Activated T-helper 1 cell treated with anti-CD3 and anti-CD28 coated beads, Interleukin-12 subunit alpha, Interleukin-12 subunit beta, Interleukin-2, Interleukin-4 antibody, amounts not matched to agents 30 ng/mL and 10 ng/mL and 1 ng/mL, durations not matched to agents 14 hours and 24 hours and 36 hours (primary cell): ENCODE measurements at places on chromosomes 3 and 15.

DNA sequence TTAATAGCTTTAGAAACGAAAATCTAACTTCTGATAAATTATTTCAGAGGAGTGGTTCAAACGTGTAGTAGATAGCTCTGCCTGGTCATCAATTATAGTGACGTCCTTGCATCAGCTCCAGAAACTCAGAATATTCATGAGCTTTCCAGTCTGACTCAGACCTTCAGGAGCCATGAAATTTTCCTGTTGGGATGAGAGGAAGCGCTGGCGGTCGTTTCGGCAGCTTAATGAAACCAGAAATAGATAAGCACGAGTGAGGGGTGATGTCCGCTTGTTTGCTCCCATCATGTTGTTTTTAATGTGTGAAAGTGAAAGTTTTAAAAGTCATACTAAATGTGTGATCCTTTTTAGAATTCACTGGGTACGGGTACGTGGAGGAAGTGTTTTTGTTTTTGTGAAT is 141.1 kb downstream of the PGPEP1L start:
- H3K4me1 ChIP-seq: peaks cover 21% of the 10 kb centered on the region
- peaks cover 2% of the 10 kb centered on the region for H3K27me3 ChIP-seq
- DNase-seq: no peak
- H3K27ac ChIP-seq: peak overlapping the region; percentile 89

DNA sequence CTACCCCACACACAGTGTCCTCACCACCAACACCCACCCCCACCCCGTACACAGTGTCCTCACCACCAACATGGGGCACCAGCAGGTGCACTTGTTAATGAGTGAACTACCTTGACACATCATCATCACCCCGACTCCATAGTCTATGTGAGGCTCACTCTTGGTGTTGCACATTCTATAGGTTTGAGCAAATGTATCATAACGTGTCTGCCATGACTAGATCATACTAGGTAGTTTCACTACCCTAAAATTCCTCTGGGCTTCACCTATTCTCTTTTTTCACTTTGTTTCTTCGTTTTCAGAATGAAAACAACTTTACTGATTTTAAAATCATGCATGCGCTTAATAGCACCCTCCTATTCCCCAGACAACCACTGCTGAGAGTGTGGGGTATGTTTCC is 102.6 kb upstream of the SLC6A6 start:
- H3K4me3 ChIP-seq: no peak overlapping the region
- no peak overlapping the region for H3K27ac ChIP-seq
- H3K27me3 ChIP-seq: peaks cover 4% of the 10 kb centered on the region
- H3K36me3 ChIP-seq: no peaks in the 10 kb centered on the region

- H3K4me3 ChIP-seq: no peak overlapping the region
- no peaks in the 10 kb centered on the region for H3K36me3 ChIP-seq
- no peaks in the 10 kb centered on the region for H3K4me1 ChIP-seq
These were observed 39.6 kb downstream of the TMEM266 start for GRCh38 chr15:76099388-76099787.

GRCh38 chr3:46695962-46696894 is 2.7 kb upstream of the ALS2CL start:
- H3K27me3 ChIP-seq: peaks cover 24% of the 10 kb centered on the region
- H3K4me3 ChIP-seq: peak overlapping the region; percentile 30
- no peaks in the 10 kb centered on the region for H3K36me3 ChIP-seq
- H3K27ac ChIP-seq: no peak overlapping the region

- no peak for DNase-seq
- peaks cover 5% of the 10 kb centered on the region for H3K27me3 ChIP-seq
- H3K4me1 ChIP-seq: no peaks in the 10 kb centered on the region
- no peak overlapping the region for H3K4me3 ChIP-seq
- H3K27ac ChIP-seq: no peak overlapping the region
- no peaks in the 10 kb centered on the region for H3K36me3 ChIP-seq
These were observed 281.3 kb downstream of the FGF12 start for GRCh38 chr3:192445770-192446644.

DNA sequence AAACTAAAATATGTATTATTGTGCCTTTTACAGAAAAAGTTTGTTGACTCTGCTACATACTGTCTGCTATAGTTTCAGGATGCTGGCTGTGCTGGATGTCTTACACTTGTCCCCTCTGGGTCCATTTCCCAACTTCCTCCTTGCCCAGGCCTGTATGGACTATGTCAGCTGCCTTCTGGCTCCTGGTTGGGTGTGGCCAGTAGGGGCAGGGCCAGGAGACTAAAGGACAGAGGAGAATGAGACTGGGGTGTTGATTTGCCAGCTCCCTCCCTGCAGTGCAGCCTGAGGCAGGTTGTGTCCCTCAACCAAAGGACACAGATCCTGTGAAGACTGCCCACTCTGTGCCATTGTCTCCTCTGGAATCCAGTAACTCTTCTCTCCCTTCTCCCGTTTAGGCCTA is 90.6 kb upstream of the UBE2E2 start:
- H3K4me3 ChIP-seq: no peak overlapping the region
- no peaks in the 10 kb centered on the region for H3K4me1 ChIP-seq
- no peak overlapping the region for H3K27ac ChIP-seq
- H3K36me3 ChIP-seq: no peaks in the 10 kb centered on the region
- H3K27me3 ChIP-seq: peaks cover 4% of the 10 kb centered on the region

- no peaks in the 10 kb centered on the region for H3K27me3 ChIP-seq
- H3K27ac ChIP-seq: no peak overlapping the region
- H3K36me3 ChIP-seq: peaks cover 2% of the 10 kb centered on the region
- no peaks in the 10 kb centered on the region for H3K4me1 ChIP-seq
- H3K4me3 ChIP-seq: no peak overlapping the region
These were observed 98.9 kb downstream of the ULK4 start for GRCh38 chr3:41863024-41863423.

DNA sequence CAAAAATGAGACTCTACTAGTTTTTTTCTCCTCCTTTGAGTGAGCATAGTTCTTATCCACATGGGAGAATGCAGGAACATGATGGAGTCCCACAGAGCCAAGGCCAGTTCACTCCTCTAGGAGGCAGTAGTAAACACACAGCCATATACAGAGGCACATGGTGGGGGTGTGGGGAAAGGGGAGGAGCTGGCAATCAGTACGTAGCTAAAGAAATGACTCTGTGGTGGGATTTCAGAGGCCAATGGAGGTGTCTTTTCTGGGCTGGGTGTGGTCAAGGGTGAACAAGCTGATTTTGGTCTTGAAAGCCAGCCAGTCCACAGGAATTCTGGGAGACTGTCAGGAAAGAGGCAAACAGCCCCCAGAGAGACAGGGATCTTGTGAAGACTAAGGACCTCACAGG is 6.6 kb upstream of the RAB11A start:
- H3K4me3 ChIP-seq: no peak overlapping the region
- no peaks in the 10 kb centered on the region for H3K36me3 ChIP-seq
- H3K4me1 ChIP-seq: peaks cover 7% of the 10 kb centered on the region
- peak; percentile 62 for DNase-seq

DNA sequence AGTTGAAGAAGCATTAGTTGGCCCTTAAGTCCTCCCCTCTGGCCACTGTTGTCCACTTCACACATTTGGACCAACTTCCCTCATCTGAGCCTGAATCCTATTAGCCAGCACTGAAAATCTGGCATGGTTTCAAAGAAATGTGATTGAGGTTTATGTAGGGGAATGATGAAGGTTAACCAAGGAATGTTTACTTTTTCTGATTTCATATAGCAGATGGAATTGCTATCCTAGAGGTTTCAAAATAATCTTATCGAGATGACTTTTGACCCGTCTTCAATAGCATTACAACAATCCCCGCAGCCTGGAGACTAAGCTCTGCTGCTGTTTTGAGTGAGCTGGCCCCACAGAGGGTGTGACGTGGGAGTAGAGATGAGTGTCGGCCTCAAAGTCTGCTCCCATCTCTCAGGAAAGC is 200.8 kb upstream of the IL12A start:
- H3K27me3 ChIP-seq: peaks cover 3% of the 10 kb centered on the region
- DNase-seq: no peak
- H3K36me3 ChIP-seq: no peaks in the 10 kb centered on the region
- H3K4me1 ChIP-seq: no peaks in the 10 kb centered on the region
- H3K27ac ChIP-seq: no peak overlapping the region
- H3K4me3 ChIP-seq: no peak overlapping the region
